ENCODE measurements at places on chromosomes 2 and 18. TPM values are rescaled to one million over a fixed set of nuclear protein-coding genes. Genes with fewer than 3 reads are reported as not detected.

DNA sequence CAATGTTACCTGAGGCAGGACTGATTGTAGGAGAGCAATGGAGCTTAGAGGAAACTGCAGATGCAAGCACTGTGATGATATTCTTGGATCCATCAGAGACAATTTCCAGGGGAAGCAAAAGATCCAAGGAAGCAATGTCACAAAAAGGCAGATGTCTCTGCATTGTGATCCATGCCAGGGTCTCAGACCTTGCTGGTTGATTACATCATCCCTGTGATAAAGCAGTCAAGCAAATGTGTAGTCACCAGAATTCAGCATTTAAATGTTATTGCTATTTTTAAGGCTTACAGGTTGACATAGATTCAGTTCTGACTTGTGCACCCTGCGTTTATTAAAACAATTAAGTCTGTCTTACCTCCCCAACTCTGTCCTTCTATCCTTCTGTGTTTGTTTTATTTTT is 56.8 kb upstream of the CCDC85A start:
- DNase-seq, result no peak

- DNase-seq, result no peak
These were observed 1.5 kb upstream of the HOXD10 start for GRCh38 chr2:176114930-176115625.

DNA sequence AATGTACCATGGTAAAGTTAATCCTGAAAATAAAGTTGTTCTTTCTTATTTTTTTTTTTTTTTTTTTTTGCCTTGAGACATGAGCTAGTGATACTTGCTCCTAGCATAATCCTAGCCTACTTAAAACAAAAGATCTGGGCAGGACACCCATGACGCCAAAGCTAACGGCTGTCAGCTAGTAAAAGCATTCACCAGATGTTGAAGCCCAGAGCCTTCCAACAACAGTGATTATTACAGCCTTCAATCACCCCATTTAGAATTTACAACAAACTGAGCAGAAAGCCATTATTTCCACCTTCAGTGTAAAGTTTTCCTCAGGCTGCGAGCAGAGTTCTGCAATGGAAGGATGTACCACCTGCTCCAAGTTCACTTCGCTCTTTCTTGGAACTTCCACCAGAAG is 259.5 kb downstream of the SP3 start:
- DNase-seq, result no peak

GRCh38 chr2:75421986-75422385 is 138.8 kb downstream of the EVA1A start:
- no peak for DNase-seq

DNA sequence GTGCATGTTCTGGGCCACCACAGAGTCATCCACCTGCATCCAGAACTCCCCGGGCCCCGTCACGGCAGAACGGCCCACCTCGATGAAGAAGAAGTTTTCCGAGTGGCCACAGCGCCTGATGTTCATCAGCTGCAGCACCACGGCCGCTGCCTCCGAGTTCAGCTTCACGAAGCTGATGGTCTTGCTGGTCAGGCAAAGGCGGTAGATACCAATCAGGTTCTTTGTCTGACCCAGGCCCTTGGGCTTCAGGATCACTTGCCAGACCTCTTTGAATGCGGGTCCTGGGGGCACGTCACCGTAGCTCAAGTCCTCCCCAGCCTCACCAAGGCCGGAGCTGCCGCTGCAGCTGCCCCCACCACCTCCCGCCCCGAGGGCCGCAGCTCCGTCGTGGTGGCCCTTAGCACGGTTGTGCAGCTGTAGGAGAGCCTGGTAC is 1.6 kb downstream of the IRS1 start:
- DNase-seq, result peak; percentile 65

GRCh38 chr2:200170221-200170620 is 136.3 kb upstream of the SPATS2L start:
- no peak for DNase-seq

GRCh38 chr2:152395572-152395971 is 60.6 kb downstream of the FMNL2 start:
- no peak for DNase-seq

DNA sequence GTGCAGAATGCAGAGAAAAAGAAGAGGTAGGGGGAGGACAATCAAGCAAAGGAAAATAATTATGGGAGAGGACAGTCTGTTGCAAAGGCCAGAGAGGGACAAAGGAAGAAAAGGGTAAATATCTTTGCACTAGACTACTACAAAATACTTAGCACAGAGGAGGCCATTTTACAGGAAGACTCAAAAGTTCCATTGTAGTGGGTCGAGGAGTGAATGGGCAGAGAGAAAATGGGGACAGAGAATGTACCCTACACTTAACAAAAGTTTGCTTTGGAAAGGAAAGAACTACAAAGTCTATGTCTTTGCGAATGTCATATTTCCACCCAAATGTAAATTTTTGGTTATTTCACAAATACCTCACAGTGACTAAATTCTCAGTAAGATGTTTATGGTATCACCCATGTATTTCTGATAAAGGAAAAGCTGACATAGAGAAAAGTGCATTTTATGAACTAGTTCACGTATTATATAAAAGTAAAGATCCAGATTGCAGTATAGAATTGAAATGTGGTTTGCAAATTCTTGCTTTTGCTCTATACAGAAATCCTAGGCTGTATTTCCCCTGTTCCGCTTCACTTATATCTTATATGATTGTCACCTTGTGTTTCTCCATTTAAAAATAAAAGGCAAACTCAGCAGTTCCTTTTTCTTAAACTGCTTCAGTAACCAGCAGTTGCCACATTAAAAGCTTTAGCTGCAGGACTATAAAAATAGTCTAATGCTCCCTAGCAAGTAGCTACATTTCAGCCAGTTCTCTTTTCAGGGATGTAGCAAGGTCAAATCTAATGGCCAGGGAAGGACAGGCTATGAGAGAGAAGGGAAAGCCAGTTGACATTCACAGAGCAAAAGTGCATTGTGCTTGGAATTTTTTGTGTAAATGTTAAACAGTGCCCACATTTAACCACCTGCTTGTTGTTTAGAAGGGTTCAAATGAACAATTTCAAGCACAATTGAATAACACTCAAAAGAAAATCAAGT is 79.7 kb upstream of the CYTIP start:
- DNase-seq, result no peak

GRCh38 chr2:10513201-10513600 is 65.1 kb upstream of the ODC1 start:
- no peak for DNase-seq

GRCh38 chr2:30287857-30288513 is 56.7 kb downstream of the LBH start:
- DNase-seq, result no peak

- no peak for DNase-seq
These were observed 264.4 kb upstream of the FIGN start for GRCh38 chr2:164000176-164000575.

DNA sequence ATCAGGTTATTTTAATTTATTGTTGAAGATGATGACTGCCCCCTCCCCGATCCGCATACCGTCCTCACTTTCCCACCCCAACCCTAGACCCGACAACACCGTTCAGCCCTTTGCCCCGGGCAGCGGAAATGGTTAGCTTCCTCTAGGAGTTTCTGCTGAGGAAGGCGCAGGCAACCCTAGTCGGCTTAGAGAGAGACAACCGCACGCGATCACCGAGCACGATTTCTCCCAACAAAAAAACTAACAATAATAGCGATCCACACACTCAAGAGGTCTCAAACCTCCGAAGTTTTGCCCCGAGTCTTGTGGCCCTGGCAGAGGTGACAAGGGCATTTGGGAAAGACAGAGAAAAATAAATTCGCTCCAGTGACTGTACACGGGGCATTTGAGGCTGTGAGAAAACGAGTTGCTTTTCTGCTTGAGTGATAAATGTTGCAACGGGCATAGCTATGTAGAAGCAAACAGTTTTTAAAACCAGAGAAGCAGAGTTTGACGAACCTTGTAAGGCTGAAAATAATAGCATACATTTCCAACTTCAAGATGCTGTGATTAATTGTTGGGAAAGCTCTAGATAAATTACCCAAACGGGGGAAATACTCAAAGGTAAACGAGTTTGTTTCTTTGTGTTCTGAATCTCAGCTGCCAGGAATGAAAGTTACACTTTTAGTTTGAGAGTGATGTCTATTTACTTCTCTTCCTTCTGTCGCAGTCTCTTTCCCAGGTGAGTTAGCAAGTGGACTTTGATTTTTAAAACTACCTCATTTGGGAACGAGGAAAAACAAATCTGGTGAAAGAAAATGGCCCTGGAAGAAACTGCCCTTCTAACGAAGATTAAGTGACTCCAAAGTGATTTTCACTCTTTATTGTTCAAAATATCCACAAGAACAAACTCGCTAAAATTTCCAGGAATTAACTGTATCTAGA is 11.0 kb upstream of the SIX3 start:
- DNase-seq, result no peak

GRCh38 chr2:242001853-242002252 is 132.3 kb downstream of the RTP5 start:
- DNase-seq, result no peak

DNA sequence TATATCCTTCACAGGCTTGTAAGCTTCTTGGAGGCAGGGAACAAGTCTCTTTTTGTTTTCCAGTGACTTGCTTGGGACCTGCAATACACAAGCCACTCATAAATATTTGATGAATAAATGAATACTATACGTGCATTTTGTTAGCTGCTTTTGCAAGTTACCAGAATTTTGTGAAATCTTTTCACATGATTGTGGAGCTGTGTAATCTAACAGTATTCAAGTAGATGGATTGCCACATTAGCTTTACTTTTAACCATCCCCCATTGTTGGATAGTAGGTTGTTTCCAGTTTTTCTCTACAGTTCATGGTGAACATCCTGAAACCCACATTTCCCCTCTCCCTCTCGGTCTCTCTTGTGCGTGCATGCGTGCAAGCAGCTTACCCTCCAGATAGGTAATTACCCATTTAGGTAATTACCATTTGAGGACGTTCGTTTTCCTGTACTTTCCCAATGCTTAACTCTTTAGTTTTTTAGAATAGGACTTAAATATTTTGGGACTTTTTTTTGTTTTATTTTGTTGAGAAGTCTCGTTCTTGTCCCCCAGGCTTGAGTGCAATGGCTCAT is 12.5 kb downstream of the ZNF407 start:
- no peak for DNase-seq

The UGT1A3 gene
- total RNA-seq, result not detected

The RTP5 gene
- total RNA-seq, result not detected

The AKAIN1 gene
- total RNA-seq, result not detected

The LYPD6B gene
- total RNA-seq, result not detected
